ENCODE measurements at places on chromosomes 2 and 18.

- no peak for DNase-seq
These were observed 9.8 kb upstream of the ERFE start for GRCh38 chr2:238148981-238149380.

DNA sequence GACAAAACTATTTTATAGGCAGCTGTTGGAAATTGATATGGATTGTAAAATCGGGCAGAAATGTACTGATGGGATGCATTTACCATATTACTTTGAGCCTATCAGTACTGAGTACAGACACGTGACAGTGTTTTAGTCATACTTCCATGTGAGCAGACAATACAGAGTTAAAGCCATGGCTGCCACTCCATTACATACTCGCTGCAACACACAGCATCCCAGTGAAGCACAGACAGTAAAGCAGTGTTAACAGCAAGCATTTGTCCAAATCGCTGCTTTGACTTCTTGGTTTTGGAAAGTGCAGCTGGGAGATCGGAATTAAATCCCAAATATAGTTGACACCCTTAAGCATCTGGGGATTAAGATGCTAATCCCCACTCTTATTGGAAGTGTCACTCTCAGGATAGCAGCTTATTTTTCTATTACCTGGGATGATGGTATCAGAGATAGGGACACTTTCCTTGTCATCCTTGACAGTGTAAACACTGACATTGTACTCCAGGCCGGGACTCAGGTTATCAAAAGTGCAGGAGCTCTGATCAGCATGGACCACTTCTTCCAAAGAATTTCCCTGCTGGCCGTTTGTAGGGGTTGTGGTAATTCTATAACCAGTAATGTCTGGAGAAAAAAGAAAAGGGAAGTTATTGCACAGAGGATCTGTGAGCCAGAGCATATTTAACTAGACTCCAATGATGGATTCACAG is 41.6 kb downstream of the FN1 start:
- DNase-seq = no peak

GRCh38 chr2:8743261-8743660 is 61.4 kb downstream of the ID2 start:
- DNase-seq = no peak

DNA sequence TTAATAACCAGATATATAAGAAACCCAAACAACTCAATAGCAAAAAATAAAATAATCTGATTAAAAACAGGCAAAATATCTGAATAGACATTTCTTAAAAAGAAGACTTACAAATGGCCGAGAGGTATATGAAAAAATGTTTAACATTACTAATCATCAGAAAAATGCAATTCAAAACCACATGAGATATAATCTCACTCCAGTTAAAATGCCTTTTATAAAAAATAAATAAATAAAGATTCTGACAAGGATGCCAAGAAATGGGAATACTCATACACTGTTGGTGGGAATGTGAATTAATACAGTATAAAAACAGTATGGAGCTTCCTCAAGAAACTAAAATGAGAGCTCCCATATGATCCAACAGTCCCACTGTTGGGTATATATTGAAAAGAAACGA is 33.9 kb upstream of the BMP10 start:
- DNase-seq = no peak

DNA sequence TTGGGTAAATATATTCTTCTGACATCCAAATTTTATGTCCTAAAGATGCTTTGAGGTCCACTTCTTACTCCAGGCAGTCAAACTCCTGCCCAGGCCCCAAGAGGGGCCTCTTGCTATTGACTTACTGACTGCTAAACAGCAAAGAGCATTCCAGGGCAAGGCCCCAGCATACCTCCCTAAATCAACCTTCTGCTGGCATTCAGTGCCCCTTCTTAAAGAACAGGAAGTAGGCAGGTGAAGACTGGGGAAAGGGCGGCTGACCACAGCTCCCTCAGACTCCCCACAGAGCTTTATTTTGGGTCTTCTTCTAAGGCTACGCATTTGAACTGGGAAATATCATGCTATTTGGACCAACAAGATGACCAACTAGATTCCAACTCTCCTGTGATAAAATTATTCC is 68.9 kb downstream of the USP40 start:
- DNase-seq = no peak

GRCh38 chr2:79876430-79876829 is 363.6 kb downstream of the CTNNA2 start:
- no peak for DNase-seq

GRCh38 chr18:24959051-24959476 is 392.9 kb downstream of the ZNF521 start:
- DNase-seq = no peak

- DNase-seq = no peak
These were observed 60.7 kb upstream of the PPM1B start for GRCh38 chr2:44107974-44108373.

DNA sequence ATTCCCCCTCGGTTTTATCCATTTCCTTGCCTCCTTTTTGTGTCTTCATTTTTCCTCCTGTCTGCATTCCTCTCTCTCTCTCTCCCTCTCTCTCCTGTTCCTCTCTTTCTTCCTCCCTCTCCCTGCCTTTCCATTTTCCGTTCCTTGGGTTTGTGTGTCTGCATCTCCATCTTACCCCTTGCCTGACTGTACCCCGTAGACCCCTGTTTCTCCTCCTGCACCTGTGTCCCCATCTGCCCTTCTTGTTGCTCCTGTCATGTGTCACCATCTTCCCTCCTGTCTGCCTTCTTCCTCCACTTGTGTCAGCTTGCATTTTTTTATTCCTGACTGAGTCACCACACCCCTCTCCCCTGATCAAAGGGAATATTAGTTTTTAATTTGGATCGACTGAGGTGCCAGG is 1.8 kb downstream of the CDK5R2 start:
- no peak for DNase-seq

DNA sequence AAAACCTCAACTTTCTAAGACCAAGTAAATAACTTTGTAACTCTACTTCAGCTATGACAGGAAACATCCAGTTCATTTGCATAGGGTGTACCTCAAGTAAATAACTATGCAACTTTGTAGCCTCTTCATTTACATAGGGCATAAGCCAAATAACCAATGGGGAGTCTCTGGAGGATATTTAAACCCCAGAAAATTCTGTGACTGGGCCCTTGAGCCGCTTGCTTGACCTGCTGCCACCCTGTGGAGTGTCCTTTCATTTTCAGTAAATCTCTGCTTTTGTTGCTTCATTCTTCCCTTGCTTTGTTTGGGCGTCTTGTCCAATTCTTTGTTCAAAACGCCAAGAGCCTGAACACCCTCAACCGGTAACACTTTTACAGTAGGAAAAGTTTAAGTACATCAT is 1112.7 kb upstream of the NRXN1 start:
- no peak for DNase-seq

GRCh38 chr18:48975817-48976649 is 25.3 kb upstream of the SMAD7 start:
- DNase-seq = no peak

DNA sequence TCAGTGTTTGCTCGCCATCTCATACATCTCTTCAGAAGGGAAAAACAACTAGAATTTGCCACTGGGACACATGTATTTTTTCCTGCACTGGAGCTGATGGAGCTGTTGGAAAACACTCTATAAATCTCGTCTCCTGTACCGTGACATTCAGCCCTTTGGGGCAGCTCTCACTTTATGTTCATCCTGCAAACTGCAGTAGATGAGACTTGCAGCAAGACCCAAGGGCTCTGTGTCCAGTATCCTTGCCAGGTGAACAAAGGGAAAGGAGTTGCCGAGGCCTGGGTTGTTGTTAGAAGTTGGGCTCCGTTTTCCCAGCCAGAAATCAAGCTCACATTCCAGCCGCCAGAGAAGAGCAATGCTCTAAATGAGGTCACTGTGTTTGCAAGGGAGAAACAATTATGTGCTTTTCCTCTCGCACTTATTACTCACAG is 285.1 kb downstream of the SLC4A3 start:
- DNase-seq = no peak

DNA sequence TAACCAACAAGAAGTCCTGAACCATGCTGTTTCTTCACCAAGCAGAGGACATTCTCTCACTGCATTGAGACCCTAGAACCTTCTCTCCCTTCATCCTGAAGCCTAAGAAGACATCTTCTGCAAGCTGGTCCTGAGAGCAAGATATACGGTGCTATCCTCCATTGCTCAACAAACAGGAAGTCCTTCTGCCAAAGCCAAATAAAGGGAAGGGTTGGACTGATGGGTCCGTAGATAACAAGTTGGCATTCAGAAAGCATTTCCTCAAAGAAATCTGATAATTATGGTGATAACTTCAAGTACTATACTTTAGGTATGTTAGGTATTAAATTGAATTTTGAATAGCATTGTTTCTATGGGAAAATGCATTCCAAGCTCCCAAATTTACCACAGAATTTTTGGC is 23.3 kb downstream of the GRB14 start:
- no peak for DNase-seq

GRCh38 chr2:65367524-65367923 is 64.9 kb downstream of the SPRED2 start:
- no peak for DNase-seq

DNA sequence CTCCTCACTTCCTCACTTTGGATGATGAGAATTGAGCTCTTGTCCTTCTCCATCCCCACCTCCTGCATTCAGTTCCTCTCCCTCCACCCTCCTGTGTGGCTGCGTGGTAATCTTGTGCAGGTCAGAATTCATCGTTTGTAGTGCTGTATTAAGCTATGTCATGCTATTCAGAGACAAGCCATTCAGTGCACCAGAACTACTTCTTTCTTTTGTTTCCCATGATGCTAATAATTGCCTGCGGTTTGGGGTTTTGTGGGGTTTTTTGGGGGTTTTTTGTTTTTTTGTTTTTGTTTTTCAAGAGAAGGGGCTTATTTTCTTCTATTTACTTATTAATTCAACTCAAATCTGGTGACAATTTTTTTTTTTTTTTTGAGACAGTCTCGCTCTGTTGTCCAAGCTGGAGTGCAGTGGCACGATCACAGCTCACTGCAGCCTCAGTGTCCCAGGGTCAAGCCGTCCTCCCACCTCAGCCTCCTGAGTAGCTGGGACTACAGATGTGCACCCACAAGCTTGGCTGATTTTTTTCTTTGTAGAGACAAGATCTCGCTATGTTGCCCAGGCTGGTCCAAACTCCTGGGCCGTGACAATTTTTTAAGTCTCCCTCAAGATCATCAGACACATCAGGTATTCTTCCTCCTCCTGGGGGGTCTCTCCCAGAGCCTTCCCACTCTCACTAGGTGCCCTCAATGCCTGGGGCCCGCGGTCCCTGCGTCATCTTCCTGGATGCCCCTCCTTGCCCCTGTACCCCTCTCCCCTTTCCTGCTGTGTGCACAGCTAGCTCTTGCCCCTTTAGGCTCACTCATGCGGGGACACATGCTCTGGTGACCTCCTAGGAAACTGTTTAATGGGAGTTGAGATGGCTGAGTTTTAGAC is 37.8 kb downstream of the MAL start:
- no peak for DNase-seq

GRCh38 chr18:28801876-28802275 is 624.9 kb upstream of the CDH2 start:
- DNase-seq = no peak

DNA sequence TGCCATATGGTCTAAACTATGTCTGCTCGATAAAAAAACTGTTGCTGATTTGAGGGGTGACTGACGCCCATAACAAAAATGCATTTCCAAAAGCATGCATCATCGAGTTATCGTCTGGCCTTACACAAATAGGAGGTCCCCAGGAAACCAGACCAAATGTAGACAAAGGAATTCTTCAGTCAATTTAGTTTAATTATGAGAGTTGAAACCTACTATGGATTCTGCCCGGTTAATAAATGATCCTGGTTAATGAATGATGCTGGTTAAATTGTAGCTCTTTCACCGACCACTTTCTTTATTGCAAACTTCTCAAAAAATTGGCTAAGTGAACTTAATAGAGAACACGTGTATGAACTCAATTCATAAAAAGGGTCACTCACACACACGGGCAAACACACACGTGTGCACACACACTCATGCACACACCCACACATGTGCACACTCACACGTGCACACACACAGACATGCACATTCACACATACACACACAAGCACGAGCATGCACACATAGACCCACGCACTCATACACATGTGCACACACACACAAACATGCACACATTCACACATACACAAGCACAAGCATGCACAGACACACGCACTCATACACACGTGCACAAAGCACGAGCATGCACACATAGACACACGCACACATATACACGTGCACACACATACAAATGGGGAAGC is 59.0 kb upstream of the SALL3 start:
- DNase-seq = no peak

GRCh38 chr2:145546091-145546490 is 1026.2 kb upstream of the ZEB2 start:
- DNase-seq = no peak

- no peak for DNase-seq
These were observed 2.2 kb downstream of the NXPH2 start for GRCh38 chr2:138777996-138778395.

- DNase-seq = no peak
These were observed 189.5 kb downstream of the CTIF start for GRCh38 chr18:48728204-48728833.

DNA sequence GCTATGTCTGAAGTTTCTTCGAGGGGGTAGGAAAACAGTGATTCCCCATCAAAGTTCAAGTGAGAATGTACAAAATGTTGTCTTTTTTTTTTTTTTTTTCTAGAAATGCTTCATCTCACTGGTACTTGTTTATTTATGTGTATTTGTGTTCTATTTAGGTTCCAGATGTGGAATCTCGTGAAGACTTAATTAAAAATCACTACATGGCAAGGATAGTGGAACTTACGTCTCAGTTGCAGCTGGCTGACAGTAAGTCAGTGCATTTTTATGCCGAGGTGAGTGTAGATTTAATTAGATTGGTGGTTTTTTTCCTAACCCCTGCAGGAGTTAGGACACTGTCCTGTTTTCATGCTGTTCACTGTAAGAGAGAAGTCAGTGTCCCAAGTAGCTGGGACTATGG is 22.8 kb upstream of the STON1 start:
- DNase-seq = no peak

GRCh38 chr2:113976277-113976928 is 86.5 kb downstream of the ACTR3 start:
- no peak for DNase-seq

DNA sequence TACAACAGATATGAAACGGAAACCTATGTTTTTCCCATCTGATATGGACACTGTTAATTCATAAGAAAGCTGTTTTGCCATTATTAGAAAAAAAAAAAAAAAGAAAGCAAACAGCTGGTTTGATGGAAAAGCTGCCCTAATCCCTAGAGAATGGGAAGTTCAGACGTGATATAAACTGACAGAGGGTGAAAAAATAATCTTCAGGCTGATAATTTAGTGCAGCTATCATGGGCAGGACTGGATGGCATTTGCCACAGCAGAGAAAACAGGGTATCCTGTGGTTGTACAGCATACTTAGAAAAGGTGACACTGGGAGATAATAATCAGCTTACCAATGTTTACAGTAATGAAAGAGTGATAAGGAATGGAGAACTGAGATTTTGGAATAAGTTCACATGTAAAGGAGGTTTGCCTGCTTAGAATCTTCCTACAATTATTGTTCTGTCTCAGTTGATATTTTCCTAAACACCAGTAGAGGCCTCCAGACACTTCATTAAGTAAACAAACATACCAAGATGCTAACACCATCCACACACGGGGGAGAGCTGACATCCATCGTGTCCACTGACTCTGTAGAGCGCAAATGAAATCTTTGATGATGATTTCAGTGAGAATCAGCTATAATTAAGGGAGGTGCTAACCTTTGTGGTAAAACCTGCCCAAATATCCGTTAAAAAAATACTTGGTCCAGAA is 211.6 kb upstream of the MMADHC start:
- no peak for DNase-seq

All from hypothalamus (tissue), 51 donors.